ENCODE measurements at places on chromosomes 7 and 10.

DNA sequence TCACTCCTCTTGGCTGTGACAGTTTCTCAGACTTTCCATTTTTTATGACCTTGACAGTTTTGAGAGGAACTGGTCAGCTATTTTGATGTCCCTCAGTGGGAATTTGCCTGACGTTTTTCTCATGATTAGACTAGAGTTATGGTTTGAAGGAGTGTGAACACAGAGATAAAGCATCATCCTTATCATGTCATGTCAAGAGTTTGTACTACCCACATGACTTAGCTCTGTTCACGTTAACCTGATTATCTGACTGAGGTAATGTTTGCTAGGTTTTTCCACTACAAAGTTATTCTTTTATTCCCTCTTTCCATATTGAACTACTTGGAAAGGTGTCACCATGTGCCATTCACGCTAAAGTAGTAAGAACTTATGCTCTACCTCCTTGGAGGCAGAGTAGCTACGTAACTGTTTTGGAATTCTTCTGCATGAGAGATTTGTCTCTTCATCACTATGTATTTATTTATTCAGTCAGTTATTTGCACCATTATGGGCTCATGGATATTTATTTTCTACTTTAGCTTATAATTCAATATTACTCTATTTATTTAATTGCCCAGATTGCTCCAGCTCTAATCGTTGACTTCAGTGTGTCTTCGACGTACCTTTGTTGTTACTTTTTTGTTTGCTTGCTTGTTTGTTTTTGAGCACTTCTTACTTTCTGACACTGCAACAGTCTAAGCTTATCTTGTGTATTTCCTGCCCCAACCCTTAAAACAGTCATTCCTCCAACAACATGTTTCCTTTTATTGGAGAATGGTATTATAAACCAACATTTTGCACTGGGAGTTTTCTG is 50.4 kb downstream of the CPED1 start:
- H3K36me3 ChIP-seq, result no peaks in the 10 kb centered on the region
- H3K27me3 ChIP-seq, result no peaks in the 10 kb centered on the region

- H3K4me3 ChIP-seq, result no peak overlapping the region
- H3K27ac ChIP-seq, result no peak overlapping the region
- DNase-seq, result no peak
- peaks cover 15% of the 10 kb centered on the region for H3K4me1 ChIP-seq
Measured at GRCh38 chr7:31044529-31044928, 7.6 kb upstream of the ADCYAP1R1 start.

DNA sequence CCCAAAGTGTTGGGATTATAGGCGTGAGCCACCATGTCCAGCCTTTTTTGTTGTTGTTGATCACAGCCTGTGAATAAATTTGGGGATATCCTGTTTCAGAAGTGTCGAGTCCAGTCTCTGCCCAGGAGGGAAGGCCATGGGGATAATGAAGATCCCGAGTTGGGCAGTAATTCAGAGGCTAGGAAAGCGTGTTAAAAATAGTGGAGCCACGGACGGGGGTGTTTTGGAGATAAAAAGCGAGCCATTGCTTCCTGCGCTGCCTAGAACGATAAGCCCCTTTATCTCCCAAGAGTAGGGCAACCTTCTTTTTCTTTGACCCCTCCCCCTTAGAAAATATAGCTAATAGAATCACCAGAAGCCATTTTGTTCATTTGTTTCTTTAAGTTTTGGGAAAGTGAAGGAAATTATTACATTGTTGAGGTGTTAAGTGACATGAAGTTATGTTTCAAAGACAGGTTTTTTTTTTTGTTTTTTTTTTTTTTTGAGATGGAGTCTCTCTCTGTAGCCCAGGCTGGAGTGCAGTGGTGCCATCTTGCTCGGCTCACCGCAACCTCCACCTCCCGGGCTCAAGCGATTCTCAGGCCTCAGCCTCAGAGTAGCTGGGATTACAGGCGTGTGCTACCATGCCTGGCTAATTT is 43.3 kb downstream of the IL15RA start:
- DNase-seq, result no peak
- no peaks in the 10 kb centered on the region for H3K27me3 ChIP-seq
- H3K4me1 ChIP-seq, result no peaks in the 10 kb centered on the region
- no peak overlapping the region for H3K27ac ChIP-seq

DNA sequence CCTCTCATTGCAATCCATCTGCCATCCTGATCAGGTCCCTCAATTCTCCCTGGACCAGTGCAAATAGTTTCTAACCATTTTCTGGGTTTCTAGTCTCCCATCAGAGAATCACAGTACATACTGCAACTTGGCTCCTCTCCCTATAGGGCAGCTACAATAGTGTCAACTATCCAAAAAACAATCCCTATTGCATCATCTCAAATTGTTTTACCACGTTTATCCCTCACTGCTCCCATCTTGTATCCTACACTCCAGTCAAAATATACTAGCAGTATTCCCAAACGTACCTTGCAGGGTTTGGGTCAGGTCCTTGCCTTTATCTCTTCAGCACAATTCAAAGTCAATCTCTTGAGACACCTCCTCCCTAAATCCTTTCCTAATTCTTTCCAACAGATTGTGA is 23.6 kb downstream of the ASB15 start:
- no peaks in the 10 kb centered on the region for H3K4me1 ChIP-seq
- H3K36me3 ChIP-seq, result no peaks in the 10 kb centered on the region
- no peaks in the 10 kb centered on the region for H3K27me3 ChIP-seq

- peak; percentile 72 for DNase-seq
- H3K36me3 ChIP-seq, result no peaks in the 10 kb centered on the region
- no peak overlapping the region for H3K27ac ChIP-seq
- H3K4me3 ChIP-seq, result no peak overlapping the region
- H3K4me1 ChIP-seq, result peaks cover 41% of the 10 kb centered on the region
Measured at GRCh38 chr10:43120929-43121314, 17.3 kb upstream of the CSGALNACT2 start.

DNA sequence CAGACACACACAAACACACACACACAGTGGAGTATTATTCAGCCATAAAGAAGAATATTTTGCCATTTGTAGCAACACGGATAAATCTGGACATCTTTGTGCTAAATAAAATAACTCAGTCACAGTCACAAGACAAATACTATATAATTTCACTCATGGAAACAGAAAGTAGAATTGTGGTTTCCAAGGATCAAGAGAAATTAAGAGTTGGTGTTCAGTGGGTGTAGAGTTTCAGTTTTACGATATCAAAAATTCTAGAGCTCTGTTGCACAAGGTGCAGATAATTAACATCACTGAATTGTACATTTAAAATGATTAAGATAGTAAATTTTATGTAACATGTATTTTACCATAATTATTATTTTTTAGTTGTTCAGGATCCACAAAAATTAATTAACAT is 1235.0 kb downstream of the XPNPEP1 start:
- H3K27ac ChIP-seq, result no peak overlapping the region
- H3K4me1 ChIP-seq, result no peaks in the 10 kb centered on the region
- no peak for DNase-seq
- H3K27me3 ChIP-seq, result no peaks in the 10 kb centered on the region
- no peaks in the 10 kb centered on the region for H3K36me3 ChIP-seq
- H3K4me3 ChIP-seq, result no peak overlapping the region

DNA sequence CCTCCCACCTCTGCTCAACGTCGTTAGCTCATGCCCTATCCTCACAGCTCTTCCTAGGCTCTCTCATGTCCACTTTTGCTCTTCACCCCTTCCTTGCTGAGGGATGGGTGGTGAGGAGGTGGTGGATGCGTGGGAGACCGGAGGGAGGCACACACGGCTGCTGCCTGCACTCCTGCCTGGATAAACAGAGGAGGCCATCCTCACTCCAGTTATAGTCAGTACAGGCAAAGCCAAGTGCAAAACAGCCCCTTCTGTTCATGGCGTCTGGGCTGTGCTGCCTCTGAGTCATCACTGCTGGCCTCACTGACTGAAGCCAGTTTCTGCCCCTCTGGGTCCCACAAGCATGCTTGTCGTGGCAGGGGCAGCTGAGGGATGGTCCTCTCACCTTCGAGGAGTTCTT is 31.9 kb upstream of the LRRC4 start:
- no peaks in the 10 kb centered on the region for H3K27me3 ChIP-seq
- no peak for DNase-seq
- H3K27ac ChIP-seq, result no peak overlapping the region
- H3K36me3 ChIP-seq, result peaks cover 7% of the 10 kb centered on the region

GRCh38 chr7:151025924-151026671 is 1.8 kb upstream of the ATG9B start:
- no peak overlapping the region for H3K4me3 ChIP-seq
- H3K36me3 ChIP-seq, result peaks cover under 1% of the 10 kb centered on the region
- peaks cover 9% of the 10 kb centered on the region for H3K27me3 ChIP-seq

DNA sequence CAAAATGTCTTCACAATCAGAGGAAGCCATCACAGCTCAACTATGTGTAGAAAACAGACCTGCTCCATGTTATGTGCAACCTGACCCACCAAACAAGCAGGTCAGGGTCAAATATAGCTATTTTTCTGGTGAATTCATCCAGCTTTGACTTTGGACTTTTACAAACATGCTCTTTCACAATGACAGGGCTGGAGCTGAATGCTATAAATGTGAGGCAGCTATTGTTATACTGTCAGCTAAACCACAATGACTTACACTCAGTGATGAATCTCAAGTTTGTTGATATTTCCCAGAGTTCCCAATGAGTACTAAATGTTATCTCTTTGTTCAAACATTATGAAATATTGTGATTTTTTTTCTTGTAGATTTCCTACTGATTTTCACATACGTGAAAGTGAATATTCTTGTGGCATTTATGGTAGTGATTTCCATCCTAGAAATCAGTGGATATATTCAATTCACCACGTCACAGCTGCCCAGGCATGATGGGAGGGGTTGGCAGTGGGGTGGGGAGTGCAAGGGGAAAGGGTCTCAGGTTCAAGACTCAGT is 2.5 kb upstream of the ITIH2 start:
- H3K36me3 ChIP-seq, result no peaks in the 10 kb centered on the region
- no peak overlapping the region for H3K4me3 ChIP-seq
- peaks cover under 1% of the 10 kb centered on the region for H3K27me3 ChIP-seq
- H3K4me1 ChIP-seq, result no peaks in the 10 kb centered on the region
- no peak overlapping the region for H3K27ac ChIP-seq

DNA sequence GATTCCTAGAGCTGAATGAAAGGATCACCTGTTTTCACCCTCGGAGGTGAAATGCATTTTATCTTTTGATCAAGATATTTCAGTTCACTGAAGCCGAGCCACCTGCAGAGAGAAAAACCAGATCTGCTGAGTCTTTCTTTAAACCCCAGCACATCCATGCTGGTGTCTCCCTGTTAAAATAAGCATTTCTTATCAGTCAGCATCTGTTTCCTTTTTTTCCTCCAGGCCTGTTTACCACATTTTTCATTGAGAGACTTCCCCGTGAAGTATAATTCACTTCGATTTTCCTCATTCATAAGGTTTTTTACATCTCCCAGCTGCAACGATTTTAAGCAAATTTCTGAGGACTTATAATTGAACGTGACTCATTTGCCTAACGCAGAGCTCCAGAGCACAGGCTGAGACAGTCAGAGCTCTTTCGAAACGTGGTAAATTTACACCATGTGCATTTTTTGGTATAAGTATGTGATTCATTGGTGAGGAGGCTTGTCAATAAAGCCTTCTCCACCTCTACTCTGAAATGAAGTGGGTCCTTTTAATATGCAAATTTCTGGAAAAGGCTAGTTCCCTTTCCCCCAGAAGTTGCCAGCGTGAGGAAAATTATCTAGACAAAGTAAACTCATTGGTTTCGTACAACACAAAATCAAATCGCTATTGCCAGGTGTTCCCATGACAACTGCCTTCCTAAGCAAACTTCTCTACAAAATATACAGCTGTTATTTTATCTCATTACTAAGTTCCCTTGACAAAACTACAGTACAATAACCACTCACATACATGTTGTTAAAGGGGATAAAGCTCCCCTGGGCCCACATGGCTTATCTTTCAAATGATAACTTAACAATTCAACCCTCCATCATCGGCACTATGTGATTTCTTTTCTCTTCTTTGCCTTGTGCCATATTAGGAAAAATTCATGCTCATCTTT is 374.8 kb upstream of the AKR1E2 start:
- no peaks in the 10 kb centered on the region for H3K27me3 ChIP-seq
- no peak overlapping the region for H3K4me3 ChIP-seq
- DNase-seq, result peak; percentile 74
- peak overlapping the region; percentile 52 for H3K27ac ChIP-seq
- H3K36me3 ChIP-seq, result no peaks in the 10 kb centered on the region

DNA sequence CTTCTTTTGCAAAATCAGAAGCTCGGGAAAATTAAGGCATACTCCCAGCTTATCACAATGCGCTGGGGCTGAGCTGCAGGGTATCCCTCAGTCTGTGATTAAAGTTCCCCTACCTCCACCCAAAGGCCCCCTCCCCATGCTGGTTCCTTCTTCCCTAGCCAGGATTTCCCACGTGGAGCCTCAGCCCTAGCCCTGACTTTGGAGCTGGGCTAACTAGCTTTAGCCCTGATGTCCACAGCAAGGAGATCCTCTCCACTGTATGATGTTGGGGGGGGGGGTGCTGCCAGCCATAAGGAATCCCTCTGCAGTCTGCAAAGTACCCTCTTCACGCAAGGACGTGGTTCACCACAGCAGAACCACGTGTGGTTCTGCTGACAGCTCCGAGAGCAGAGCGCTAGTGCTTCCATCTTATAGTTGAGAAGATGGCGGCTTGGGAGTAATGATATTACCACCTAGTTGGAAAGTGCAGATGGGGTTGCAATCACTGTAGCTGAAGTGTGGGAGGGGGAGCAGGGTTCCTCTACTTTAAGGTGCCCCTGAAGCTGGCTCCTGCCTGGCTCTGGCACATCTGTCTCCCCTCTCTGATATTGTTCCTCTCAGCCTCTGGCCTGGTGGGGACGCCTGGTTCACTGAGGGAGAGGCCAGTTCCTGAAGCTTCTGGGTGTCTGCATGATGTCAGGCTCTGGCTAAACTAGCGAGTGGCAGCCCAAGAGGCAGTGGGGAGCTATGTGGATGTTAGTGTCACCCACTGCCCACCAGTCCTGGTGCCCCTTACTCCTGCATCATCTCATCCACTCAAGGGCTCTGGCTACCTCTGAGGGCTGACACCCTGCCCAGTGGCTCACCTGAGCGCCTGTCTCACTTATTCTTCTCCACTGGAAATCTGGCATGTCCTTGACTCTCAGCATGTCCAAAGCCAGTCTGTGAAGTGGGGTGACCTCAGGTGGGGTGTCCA is 270.7 kb downstream of the RPS24 start:
- H3K27me3 ChIP-seq, result no peaks in the 10 kb centered on the region
- no peak overlapping the region for H3K27ac ChIP-seq
- no peaks in the 10 kb centered on the region for H3K36me3 ChIP-seq
- no peak for DNase-seq

DNA sequence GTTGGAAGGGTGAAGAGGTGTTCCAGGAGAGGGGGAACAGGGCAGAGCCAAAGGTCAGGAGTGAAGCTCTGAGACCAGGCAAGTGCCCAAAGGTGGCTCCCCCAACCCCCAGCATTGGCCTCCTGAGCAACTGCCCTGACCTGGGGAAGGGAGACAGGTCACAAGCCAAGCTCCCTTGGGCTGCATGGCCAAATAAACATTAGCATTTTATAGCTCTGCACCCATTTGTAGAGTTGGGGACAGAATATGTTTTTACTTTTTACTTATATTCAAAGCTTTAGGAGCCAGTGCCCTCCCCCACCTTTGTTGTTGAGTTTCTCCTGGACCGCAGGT is 4.0 kb downstream of the UNC5B start:
- no peaks in the 10 kb centered on the region for H3K36me3 ChIP-seq
- H3K4me1 ChIP-seq, result peaks cover 41% of the 10 kb centered on the region
- DNase-seq, result peak; percentile 1
- peaks cover 68% of the 10 kb centered on the region for H3K27me3 ChIP-seq
- no peak overlapping the region for H3K4me3 ChIP-seq
- H3K27ac ChIP-seq, result no peak overlapping the region

GRCh38 chr10:44436240-44436639 is 51.3 kb upstream of the CXCL12 start:
- peaks cover 8% of the 10 kb centered on the region for H3K4me1 ChIP-seq
- H3K27me3 ChIP-seq, result peaks cover 2% of the 10 kb centered on the region
- DNase-seq, result no peak
- no peak overlapping the region for H3K4me3 ChIP-seq
- H3K36me3 ChIP-seq, result no peaks in the 10 kb centered on the region
